ENCODE measurements at places on chromosomes 2 and 18. TPM values are rescaled to one million over a fixed set of nuclear protein-coding genes. Genes with fewer than 3 reads are reported as not detected.
A peak's percentile ranks its signal among the peaks of the same experiment; 100 is the strongest.

DNA sequence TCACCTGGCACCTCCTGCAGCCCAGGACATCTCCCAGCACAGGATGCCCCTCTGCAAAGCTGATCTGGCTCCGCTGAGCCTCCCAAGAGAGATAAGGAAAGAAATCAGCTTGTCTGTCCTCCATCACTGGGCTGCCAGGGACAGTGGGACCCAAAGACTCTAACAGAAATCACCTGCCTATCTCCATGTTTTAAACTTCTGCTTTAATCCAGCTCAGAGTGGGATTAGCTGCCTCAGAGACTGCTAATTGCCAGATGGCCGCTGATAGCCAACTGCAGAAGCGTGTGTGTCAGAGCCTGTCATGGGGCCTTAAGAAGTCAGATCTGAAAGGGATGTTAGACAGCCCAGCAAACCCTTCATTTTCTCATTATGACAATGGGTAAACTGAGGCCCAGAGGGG is 389.4 kb upstream of the KLHL29 start:
- no peaks in the 10 kb centered on the region for H3K4me1 ChIP-seq
- no peak overlapping the region for H3K4me3 ChIP-seq
- no peaks in the 10 kb centered on the region for H3K27me3 ChIP-seq
- no peak for DNase-seq
- no peak overlapping the region for H3K27ac ChIP-seq
- H3K36me3 ChIP-seq, result no peaks in the 10 kb centered on the region

- peak overlapping the region; percentile 94 for H3K27ac ChIP-seq
- DNase-seq, result no peak
- no peaks in the 10 kb centered on the region for H3K4me1 ChIP-seq
- peak overlapping the region; percentile 78 for H3K4me3 ChIP-seq
Measured at GRCh38 chr2:37325625-37326071, 1.0 kb upstream of the PRKD3 start.

DNA sequence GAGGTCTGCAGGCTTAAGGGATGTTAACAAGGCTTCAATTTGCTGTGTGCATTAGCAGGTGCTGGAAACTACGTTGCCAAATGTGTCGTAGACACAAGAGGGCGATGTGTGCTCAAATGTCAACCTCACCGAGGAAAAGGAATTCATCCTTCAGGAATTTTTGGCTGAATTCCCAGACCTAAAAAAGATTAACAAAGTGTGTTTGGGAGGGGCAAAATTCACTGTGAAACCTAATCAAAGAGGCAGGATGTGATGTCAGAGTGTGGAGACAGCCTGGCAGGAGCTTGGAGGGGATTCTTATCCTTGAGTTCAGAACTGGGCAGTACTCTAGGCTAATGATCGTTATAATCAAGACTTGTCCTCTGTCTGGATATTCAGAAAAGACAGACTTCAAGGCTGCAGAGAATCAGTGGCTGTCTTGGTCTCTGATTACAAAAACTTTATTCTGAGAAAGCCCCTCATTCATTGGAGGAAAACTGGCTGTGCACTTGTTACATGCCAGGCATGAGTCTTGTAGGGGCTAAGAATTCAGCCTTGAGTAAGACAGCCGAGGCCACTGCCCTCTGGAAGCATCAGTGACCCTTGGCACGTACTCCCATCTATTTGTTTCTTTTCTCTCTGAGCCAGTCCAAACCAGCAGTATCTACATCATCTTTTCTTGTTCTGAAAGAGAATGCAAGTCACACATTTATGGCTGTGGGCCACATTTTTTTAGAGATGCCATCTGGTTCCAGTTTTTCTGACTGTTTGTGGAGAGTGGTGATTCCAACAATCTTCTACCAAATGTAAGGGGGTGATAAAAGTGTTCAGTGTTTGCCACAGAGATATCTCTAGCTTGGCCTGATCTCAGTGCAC is 18.7 kb upstream of the SCYGR1 start:
- H3K27me3 ChIP-seq, result no peaks in the 10 kb centered on the region
- no peaks in the 10 kb centered on the region for H3K36me3 ChIP-seq
- no peak overlapping the region for H3K27ac ChIP-seq
- H3K4me3 ChIP-seq, result no peak overlapping the region
- H3K4me1 ChIP-seq, result no peaks in the 10 kb centered on the region

Gene SPP2
- not detected for total RNA-seq

DNA sequence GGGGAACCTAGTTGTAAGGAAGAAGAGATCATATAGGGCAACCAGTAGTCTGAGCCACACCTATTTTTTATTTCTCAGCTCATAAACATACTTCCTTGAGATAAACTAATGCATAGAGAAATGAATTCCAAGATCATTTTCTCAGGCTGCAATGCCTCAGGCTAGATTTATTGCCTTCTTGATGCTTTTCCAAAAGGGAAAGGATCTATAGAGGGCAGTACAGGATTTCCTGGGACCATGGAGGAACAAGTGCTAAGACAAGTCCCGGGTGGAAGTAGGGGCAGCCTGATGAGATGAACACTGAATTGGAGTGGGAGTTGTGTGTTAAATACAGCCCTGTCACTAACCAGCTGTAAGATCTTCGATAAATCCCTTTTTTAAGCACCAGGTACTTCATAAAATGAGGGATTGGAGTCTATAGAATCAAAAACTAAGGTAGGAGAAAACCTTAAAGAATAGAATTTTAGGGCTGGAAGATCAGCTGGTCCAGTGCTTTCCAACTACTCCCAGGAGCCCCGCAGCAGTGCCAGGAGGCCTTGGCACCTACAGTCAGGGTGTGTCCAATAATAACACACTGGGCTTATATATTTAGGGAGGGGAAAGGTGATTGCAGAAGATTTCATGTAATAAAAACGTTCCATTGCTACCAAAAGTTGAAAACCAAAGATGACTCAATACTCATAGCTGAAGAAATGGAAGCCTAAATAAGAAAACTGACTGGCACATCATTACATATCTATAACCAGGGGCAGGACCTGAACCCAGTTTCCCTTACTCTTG is 58.1 kb downstream of the SERTAD2 start:
- H3K36me3 ChIP-seq, result no peaks in the 10 kb centered on the region
- DNase-seq, result no peak
- H3K27me3 ChIP-seq, result no peaks in the 10 kb centered on the region

GRCh38 chr18:34509879-34510586 is 200.1 kb upstream of the DTNA start:
- H3K4me1 ChIP-seq, result no peaks in the 10 kb centered on the region
- H3K27ac ChIP-seq, result no peak overlapping the region
- H3K27me3 ChIP-seq, result no peaks in the 10 kb centered on the region
- no peaks in the 10 kb centered on the region for H3K36me3 ChIP-seq
- no peak for DNase-seq

DNA sequence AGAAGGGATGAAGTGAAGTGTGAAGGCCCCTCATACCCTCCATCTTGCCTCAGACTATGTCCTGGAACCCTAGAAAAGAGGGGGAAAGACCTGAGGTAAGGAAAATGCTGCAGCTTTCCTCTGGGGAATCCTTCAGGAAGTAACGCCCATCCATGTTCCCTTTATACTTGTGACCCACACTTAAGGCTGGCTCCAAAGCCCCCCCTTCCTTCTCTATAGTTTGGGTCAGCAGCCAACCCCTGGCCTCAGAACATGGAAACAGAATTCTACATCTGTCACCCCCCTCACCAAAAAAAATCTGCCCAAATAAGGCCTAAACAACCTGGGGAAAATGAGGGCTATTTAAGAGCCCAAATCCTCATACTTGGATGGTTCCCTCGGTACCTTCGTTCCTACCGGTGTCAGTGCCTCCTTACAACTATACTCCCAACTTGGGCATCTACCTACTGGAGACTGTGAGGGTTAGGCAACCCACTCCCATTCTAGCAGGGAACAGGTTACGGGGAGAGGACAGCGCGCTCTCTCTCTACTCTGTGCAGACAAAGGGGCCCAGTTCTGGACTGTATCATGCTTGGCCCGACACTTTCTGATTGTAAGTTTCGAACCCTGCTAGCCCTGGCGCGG is 689 bp downstream of the OST4 start:
- H3K27me3 ChIP-seq, result no peaks in the 10 kb centered on the region
- H3K4me3 ChIP-seq, result peak overlapping the region; percentile 89
- H3K4me1 ChIP-seq, result peaks cover 18% of the 10 kb centered on the region
- DNase-seq, result no peak
- peak overlapping the region; percentile 90 for H3K27ac ChIP-seq

GRCh38 chr2:85183076-85183475 is 49.9 kb downstream of the TCF7L1 start:
- no peaks in the 10 kb centered on the region for H3K4me1 ChIP-seq
- no peak for DNase-seq
- no peak overlapping the region for H3K4me3 ChIP-seq
- no peak overlapping the region for H3K27ac ChIP-seq
- no peaks in the 10 kb centered on the region for H3K27me3 ChIP-seq

- H3K27ac ChIP-seq, result peak overlapping the region; percentile 48
- no peaks in the 10 kb centered on the region for H3K4me1 ChIP-seq
- no peak for DNase-seq
- H3K27me3 ChIP-seq, result no peaks in the 10 kb centered on the region
- H3K36me3 ChIP-seq, result no peaks in the 10 kb centered on the region
- no peak overlapping the region for H3K4me3 ChIP-seq
Measured at GRCh38 chr2:144937066-144937465, 417.1 kb upstream of the ZEB2 start.

DNA sequence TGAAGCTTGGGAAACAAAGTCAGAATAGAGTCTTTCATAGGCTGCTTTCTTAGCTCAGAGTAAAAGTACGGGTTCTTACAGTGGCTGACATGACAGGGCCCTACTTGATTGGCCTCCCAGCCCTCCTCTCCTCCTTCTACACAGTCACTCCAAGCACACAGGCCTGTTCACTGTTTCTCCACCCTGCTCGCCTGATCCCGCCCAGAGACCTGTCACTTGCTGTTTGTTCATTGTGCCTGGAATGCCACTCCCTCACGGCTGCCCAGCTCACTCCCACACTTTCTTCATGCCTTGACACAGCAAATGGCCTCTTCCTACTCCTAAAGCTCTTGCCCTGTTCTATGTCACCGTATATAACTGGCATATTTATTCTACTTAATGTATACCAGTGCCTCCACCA is 104.8 kb downstream of the MAP4K4 start:
- no peak overlapping the region for H3K4me3 ChIP-seq
- H3K36me3 ChIP-seq, result no peaks in the 10 kb centered on the region
- H3K4me1 ChIP-seq, result no peaks in the 10 kb centered on the region
- H3K27me3 ChIP-seq, result no peaks in the 10 kb centered on the region
- H3K27ac ChIP-seq, result peak overlapping the region; percentile 66

Gene MROH2A
- total RNA-seq, result not detected
